ENCODE measurements at places on chromosomes 5 and 9.
A peak's percentile ranks its signal among the peaks of the same experiment; 100 is the strongest.

DNA sequence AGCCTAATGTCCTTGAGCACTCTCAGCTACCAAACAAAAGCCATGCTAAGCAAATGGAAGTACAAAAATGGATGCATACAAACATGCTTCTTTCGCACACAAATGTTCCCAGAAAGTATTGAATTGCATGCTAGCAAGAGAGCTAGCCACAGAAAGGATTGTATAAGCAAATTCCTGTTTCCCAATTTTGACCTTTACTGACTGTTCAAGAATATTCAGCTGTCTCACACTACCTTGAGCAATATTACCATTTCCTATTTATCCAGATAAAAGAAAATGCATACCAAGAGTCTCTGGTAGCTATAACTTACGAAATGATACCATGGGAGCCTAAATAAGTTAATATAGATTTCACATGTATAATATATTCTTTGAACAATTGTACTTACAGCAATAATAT, 264.6 kb downstream of the TMEM167A start:
- DNase-seq: no peak

- DNase-seq: peak; percentile 97
These were observed 69.6 kb downstream of the EPB41L4B start for GRCh38 chr9:109251080-109251775.

DNA sequence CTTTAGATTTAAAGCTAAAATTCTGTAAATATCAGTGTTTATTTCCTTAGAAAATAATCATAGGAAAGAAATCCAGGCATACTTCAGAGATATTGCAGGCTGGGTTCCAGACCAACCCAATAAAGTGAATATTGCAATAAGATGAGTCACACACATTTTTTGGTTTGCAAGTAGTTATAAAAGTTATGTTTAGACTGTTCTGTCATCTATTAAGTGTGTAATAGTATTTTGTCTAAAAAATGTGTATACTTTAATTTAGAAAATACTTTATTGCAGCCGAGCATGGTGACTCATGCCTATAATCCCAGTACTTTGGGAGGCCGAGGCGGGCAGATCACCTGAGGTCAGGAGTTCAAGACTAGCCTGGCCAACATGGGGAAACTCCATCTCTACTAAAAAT, 6.9 kb upstream of the RIC1 start:
- no peak for DNase-seq

GRCh38 chr9:105621001-105621400, 41.3 kb upstream of the TAL2 start:
- no peak for DNase-seq

- DNase-seq: no peak
These were observed 40.7 kb upstream of the ZNF300 start for GRCh38 chr5:150945486-150945885.

GRCh38 chr5:91898898-91899297, 515.8 kb upstream of the ARRDC3 start:
- no peak for DNase-seq
